ENCODE measurements at places on chromosomes 16 and 17.

DNA sequence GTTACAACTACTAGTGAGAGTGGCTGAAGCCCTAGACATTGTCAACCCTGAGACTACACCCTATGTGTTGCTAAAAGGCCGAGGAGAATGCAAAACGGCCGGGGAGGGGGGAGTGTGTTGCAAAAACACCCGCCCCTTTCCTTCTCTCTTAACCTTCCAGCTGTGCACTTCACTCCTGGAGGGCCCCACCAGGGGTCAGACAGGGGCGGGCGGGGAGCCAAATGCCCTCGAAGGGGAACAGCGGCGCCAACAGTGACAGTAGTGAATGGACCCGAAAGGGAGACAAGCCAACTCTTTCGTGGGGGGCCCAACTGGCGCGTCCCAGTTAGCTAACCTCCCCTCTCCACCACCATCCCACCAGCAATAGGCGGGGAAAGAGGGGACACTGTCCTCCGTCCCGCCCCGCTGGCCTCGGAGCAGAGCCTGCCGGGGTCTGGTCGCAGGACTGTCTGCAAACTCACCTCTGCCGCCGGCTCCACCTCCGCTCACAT lies 352 bp downstream of the MARF1 start:
- no peak for DNase-seq

DNA sequence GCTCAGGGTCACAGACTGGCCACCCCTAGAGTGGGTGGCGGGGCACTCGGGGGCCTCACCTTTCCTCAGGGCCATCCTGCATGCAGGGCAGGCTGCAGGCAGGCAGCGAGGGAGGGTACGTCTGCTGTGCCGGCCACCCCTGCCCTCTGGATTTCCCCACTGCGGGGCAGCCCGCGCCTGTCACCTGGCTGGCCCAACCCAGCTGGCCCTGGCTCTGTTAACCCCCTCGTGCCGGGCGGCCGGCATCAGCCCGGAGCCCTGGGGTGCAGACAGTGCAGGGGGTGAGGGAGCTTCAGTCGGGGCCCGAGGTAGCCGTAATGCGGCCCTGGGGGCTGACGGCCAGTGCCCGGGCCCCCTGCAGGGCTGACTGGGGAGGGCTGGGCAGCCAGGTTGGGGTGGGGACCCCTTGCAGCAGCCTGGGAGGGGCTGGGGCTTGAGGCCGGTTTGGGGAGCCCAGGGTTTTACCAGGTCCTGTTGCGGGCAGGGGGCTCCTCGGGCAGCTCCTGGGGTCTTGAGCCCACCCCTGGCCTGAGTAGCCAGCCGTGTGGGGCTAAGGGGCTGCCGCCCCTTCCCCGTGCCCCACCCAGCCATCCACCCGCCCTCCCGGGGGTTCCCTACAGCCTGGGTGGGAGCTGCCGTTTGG lies at the start of gene IGFALS:
Gene IGFALS (minus strand): TSS at position 128 of the 643 bp plus-strand sequence. CDS start 53 bp downstream, at position 75.
- no peak for DNase-seq

DNA sequence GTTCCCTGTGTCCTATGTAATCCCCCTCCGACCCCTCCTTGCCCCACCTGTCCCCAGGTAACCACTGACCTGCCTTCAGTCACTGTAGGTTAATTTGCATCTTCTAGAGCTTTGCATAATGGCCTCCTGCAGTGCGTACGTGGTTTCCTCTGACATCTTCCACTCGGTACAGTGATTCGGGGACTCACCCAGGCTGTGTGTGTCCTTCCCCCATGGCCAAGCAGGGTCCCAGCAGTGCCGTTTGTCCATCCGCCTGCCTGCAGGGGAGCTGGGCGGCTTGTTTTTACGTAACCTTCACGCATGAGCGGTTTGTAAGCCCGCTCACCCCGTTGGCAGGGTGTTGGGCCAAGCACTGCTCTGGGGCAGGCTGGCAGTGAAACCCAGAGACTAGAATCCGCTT lies 7.9 kb downstream of the MAPK8IP3 start:
- DNase-seq = no peak

DNA sequence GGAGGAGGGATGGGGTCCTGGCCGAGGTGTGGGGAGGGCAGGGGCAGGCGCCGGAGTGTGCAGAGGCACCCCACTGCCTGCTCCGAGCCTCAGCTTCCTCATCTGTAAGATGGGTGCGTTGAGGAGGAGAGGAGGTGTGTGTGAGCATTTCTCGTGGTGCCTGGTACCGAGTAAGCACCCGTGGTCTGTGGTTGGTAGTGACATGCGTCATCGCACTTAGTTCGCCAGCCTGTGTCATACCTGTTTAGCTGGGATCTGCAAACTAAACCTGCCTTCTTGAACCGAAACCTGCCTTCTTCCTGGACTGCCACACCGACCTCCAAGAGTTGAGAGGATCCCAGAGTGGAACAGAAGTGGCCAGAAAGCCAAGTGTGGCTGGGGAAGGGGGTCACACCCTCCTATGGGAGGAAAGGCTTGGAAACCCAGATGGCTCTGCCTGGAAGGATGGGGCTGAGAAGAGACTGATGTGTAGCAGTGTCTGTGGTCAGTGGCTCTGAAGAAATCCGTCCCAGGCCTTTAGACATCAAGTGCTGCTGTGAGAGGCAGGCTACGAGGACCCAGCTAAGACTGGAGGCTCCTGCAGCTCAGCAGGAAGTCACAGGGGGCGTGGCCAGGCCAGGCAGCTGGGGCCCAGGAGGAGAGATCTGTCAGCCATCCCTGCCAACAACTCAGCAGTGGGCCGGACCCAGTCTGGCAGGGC lies 162.6 kb upstream of the PLCG2 start:
- peak; percentile 68 for DNase-seq

- no peak for DNase-seq
Measured at GRCh38 chr17:17580662-17581470, 10.6 kb downstream of the PEMT start.

GRCh38 chr16:71883168-71883848 lies 674 bp downstream of the ZNF821 start:
- DNase-seq = peak; percentile 69

- DNase-seq = no peak
Measured at GRCh38 chr16:27341549-27341948, 27.8 kb downstream of the IL4R start.

DNA sequence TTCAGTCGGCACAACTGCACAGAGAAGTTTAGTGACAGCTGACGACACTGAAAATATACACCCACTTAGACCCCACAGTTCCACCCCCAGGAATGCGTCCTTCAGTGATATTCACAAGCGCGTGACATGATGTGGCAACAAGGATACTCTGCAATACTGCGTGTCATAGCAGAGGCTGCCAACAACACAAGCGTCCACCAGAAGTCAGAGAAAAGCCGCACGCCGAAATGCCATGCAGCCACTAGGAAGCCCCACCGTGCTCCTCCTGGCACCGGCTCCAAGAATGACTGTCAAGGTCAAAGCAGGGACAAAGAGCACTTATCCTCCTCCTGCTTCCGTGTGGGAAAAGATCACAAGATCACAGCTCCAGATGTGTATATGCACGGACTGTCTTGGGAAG lies 3.5 kb downstream of the ATP2A3 start:
- DNase-seq = no peak
